Stimulated activated naive CD8-positive, alpha-beta T cell treated with anti-CD3 and anti-CD28 coated beads, Interleukin-15, amount 100 ng/mL, for 72 hours (primary cell): ENCODE measurements at places on chromosomes 3 and 15.

GRCh38 chr3:31346542-31346979 is 186.2 kb upstream of the STT3B start:
- DNase-seq = no peak

GRCh38 chr3:12578742-12579141 is 21.9 kb downstream of the MKRN2 start:
- DNase-seq = no peak

DNA sequence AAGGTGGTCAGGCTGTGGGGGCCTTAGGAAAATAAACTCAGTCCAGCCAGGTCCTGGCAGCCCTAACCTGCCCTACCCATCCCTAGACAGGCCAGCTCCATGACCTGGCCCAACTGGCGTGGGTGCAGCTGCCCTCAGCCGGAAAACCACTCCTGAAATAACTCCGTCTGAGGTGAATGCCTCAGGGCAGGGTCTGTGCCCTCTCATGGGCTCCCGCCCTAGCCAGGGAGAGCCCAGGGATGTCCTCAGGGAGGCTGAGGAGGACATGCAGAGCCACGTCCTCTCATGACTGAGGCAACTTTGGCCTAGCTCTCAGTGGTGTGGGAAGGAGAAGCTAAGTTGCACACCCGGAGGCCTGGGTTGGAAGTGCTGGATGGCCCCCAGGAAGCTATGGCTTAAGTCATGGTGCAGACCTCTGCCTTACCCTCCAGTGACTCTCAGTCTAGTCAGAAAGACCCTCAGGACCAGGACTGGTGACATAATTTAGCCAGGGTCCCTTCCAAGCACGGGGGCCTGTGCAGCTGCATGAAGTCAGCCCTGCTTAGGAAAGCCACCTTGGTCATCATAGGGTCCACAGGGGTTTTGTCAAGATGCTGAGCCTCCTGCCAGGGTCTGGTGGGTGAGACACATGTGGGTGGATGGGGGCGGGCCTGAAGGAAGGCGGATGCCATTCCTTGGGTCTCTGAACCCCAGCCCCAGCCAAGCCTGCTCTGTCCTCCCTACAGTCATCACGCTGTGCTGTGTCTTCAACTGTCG is 7.4 kb downstream of the TMIE start:
- DNase-seq = no peak

DNA sequence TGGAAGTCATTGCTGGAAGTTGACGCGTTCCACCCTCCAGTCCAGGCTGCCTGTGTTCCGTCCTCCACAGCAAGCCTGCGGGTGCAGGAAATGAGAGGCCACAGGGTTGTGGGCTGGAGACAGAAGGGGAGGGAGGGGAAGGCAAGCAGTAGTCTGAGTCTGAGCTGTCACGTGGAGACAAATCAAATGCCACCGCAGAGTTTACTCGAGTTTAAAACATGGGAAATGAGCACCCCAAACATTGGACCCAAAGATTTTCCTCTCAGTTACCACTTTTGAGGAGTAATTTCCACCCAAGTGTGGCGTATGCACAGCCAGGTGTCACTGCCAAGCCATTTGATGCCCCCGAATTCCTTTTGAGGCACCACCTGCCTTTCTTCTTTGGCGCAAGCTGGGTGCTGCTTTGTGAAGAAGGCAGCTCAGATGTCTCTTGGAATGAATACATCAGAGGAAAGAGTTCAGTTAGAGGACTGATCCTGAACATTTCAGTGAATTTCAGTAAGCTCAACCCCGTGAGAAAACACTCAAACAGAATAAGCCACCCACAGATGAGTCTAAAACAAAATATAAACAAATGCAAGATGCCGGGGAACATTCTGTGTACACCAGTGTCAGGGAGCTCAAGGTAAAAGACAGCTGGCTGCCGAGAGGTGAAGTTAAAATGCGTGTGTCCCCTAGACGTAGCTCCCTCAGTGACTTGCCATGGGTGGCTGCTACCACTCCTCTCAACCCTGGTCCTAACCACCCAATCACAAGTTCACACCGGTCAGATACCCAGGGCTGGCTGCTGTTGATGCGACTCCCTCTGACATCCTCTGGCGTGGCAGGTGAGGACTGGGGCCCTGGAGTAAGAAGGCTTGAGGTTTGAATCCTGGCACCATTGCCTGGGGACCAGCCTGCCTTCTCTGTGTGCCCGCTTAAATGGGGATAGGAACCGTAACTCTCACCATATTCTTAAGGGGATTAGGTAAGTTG is 203.8 kb downstream of the UACA start:
- peak; percentile 69 for DNase-seq

GRCh38 chr15:64237677-64238076 is 74.9 kb upstream of the PPIB start:
- DNase-seq = no peak

DNA sequence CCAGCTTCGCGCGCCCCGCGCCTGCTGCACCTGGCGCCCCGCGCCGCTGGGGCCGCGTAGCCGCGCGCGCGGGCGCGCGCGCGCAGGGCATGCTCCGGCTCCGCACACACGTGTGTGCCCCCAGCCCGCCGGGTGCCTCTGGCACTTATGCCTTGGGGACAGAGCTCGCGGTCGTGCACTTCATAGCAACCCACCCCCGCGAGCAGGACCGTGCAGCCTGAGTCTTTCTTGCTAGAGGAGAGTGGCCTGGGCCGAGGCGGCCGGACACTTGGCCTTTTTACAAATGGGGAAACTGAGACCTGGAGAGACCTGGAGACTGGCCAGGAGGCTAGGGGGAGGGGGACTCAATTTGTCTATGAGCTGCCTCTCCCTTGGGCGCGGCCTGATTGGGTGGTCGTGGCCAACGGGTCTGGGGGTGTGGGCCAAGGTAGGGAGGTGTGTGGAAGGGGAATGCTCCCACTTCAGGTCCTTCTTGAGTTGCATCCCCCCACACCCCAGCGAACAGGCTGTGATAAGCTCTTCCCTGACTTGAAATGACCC is 562 bp downstream of the NBEAL2 start:
- peak; percentile 33 for DNase-seq

GRCh38 chr3:140850210-140850955 is 91.3 kb upstream of the SLC25A36 start:
- DNase-seq = no peak

- no peak for DNase-seq
Measured at GRCh38 chr3:190073264-190074008, 47.3 kb downstream of the P3H2 start.

DNA sequence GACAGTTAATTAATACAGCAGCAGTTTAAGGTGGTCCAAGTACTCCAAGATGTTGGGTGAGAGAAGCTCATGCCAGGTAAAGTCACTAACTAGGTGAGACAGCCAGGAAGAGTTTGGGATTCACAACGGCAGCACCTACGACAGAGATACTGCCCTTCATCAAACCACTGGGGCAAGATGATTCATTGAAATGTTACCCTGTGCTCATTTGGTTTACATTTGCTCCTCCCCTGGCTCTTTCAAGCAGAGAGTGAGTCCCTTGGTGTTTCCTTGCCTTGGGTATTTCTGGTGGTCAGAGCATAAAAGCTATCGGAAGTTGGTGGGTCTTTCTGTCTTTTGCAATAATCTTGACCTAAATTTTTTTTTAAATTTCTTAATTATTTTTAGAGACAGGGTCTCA is 19.9 kb upstream of the PDE8A start:
- DNase-seq = no peak

DNA sequence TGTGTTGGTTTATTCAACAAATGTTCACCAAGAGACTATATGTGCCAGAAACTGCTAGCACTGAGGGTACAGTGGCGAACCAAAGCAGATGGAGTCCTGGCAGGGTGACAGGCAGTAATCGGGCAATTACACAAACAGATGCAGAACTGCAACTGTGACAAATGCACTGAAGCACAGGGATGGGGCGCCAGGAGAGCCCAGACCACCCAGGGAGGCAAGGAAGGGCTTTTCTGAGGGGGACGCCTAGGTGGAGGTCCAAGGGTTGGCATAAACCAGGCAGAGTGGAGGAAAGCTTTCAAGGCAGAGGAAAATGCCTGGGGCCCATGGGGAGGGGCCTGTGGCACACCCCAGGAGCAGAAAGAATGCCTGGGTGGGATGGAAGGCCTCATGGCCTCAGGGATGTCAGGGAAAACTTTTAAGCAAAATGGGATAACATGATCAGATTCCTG is 5.5 kb downstream of the DIS3L start:
- DNase-seq = no peak

- DNase-seq = no peak
Measured at GRCh38 chr3:197686899-197687298, 49.8 kb downstream of the RUBCN start.

DNA sequence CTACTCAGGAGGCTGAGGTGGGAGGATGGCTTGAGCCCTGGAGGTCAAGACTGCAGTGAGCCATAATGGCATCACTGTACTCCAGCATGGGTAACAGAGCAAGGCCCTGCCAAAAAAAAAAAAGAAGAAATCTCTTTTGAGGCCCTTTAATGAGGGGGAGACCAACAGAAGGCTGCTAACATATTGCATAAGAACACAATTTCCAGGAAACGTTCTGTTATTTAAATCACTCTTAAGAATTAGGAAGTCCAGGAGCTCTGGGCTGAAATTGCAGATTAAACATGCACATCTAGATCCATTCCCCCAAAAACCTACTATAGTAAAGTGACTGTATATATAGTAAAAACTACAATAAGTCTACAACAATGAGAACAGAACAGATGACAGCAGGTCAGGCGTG is 16.1 kb upstream of the BLM start:
- no peak for DNase-seq

DNA sequence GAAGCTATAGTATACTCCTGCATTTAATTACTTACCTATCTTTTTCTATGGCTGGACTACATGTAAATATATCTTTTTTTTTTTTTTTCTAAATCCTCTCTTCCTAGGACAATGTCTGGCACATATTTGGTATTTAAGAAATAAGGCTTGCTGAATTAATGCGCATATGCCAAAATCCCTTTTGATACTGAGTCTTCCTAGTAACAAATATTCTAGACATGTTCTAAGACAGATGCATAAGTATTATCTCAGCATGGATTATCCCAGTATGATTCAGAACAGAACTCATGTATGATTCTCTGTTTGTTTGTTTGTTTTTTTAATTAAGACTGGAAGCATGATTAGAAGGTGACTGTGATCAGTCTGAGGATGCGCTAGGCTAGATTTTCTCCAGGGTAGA is 249.8 kb upstream of the ZNF717 start:
- no peak for DNase-seq

DNA sequence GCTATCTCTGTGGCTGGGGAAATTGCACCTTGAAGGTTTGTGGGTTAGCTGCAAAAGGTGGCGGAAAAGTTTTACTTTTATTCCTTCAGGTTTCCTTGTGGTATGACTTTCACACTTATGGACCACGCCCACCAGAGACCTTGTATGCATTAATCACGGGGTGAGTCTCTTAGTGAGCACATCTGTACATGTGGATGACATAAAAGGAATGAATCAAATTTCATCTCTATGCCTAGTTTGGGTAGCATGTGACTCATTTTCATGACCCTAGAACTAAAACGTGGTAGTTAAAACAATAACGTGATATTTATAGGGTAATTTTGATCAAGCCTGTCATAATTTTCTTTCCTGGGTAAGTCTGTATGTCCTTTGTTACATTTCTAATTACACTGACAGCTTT is 141.7 kb downstream of the PDCD6IP start:
- no peak for DNase-seq

DNA sequence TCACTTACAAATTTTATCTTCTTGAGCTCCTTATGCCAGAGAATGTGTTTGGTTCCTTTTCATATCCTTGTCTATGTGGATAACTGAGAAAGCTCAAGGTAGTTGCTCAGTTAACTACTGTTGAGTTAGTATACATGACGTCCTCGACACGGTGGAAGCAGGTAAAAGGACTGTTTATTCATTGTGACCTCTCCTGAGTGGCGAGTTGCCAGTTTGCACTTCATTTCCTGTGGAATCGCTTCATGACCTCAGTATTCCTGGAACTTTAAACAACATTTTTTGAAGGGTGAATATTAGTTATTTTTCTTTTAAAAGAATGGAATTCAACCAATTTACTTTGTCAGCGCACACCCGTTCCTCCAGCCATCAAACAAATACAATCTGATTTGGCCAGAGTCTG is 1.2 kb upstream of the TPRG1 start:
- no peak for DNase-seq

DNA sequence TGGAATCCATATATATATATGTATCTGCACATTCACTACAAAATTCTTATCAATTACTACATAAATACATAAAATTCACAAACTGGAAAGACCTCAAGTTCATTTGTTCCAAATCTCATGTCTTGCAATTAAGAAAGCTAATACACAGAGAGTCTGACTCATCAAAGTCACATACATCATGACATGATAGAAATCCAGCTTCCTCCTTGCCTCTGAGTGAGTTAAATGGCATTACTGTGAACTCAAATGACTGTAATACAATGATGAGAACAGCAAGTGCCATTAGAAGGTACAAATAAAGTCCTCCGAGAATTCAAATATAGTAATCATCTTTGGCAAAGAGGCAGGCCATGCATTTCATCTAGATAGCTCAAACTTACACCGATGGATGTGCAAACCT is 55.1 kb upstream of the AGTR1 start:
- no peak for DNase-seq

- no peak for DNase-seq
Measured at GRCh38 chr3:32644380-32644779, 40.6 kb upstream of the CNOT10 start.

DNA sequence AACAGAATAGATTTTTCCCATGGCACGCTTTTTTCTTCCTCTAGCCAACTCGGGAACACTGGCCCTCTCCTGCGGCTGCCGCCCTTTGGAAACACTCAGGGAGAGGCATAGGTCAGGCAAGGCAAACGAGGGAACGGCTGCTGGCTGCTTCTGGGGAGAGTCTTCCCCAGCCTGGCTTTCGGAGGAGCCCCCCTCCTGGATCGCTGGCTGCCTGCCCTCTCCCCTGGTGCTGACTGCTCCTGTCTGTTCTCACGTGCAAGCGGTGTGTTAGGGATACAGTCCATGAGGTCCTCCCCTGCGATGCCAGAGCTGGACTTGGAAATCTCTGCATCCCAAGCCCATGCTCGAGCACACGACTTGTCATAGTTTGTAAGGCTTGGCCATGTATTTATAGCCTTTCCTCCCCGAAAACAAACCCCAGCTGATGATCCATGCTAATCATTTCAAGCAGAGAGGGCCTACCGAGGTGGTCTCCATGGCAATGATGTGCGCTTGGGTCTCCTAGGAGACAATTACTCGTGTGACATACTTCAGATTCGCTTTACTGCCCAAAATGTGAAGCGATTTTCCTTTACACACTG is 315.6 kb upstream of the ATP10A start:
- DNase-seq = no peak

GRCh38 chr15:100308608-100309007 is 33.2 kb downstream of the ADAMTS17 start:
- no peak for DNase-seq

GRCh38 chr3:174193604-174194003 is 665.5 kb upstream of the NAALADL2 start:
- no peak for DNase-seq
